ENCODE measurements at places on chromosomes 2 and 18.
A peak's percentile ranks its signal among the peaks of the same experiment; 100 is the strongest.

DNA sequence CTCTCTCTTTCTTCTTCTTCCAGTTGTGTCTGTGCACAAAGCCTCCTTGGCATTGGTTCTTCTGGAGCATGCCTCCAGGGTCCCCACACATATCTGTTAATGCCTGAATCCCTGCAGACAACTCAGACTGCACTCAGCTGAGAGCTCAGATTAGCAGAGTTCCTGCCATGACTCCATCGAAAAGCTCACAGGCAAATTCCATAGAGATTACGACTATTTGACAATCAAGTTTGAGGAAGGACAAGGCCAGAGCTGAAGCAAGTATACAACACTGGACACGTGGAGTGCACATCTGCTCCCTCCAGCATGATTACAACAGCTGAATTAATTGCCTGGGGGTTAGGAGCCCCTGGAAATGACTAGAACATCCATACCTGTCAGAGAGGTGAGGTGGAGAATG is 190.7 kb downstream of the INSIG2 start:
- DNase-seq: no peak

DNA sequence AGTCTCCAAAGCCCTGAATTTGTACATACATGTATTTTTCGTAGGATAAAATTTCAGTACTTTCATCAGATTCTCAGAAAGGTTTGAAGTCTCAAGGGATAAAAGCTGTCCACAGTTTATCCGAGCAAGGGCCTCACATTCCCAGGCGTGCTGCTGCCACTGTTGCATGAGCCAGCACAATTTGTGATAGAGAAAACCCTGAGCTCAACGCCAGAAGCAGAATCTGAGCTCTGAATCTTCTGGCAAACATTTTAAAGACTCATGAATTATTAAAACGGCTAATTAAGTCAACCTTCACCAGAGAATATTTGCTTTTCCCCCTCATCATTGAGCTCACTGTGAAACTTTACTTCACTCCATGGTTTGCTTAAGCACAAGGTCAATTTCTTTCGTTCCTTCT is 38.5 kb upstream of the STPG4 start:
- DNase-seq: no peak

DNA sequence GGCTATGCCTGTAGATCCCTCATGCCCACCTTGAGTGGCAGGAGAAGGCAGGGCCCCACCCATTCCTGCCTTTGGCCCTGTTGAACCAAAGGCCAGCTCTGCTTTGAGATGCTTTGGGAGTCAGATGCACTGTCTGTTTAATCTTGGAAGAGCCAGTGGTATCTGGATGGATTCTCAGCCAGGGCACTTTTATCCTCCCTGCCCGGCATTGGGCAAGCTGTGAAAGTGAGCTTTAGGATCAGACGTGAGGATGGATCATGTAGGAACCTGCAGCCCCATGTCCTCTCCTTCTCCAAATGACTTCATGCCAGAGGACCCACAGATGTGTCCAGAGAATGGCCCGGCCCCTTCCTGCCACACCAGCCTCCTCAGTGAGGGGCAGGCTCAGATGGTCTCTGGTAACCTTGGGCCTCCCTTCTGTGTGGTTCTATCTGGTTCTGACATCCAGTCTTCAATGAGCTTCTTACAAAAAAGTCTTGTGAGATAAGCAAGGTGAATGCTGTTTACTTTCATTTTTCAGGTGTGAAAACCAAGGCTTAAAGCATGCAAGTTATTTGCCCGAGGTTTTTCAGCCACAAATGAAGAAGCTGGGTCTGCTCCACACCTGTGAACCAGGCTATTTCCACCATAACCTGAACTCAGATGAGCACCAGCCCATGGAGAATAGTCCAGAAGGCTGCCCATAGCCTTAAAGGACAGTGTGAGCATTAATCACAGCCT is 123.8 kb downstream of the KCTD1 start:
- no peak for DNase-seq

DNA sequence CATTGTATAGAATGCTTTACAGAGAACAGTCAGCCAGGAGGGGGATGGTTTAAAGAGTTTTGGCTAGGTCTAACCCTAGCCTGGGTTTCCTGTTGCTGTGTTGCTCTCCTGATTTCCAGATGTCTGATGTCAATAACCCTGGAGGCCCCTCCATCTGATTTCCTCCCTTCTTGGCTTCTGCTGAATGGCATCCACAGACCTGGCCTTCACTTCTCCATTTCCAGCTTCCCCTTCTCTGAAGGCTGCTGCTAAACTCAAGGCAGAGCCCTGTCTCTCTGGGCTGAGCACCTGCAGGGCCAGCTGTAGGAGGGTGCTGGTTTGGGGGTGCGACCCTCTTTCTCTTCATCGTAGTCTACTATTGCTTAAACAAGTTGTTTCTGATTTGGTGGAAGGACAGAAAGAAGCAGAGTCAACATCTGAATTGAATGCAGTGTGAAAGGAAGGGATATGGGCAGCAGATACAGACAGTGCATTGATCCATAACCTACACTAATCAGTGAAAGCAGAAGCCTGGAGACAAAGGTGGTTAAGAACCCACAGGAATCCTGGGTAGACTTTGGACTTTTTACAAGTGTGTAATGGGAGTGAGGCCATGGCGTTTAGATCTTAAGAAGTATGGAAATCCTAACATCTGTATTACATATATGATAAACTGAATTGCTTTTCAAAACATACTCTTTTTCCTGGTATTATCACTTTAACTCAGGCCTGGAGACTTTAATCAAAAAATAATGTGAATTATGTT is 153.6 kb downstream of the HRH4 start:
- DNase-seq: no peak

GRCh38 chr18:62341473-62341872 is 16.4 kb downstream of the TNFRSF11A start:
- no peak for DNase-seq

GRCh38 chr2:163252199-163252598 is 413.6 kb upstream of the KCNH7 start:
- no peak for DNase-seq

- DNase-seq: no peak
Observed at GRCh38 chr2:239466061-239466754, 65.4 kb upstream of the HDAC4 start.

DNA sequence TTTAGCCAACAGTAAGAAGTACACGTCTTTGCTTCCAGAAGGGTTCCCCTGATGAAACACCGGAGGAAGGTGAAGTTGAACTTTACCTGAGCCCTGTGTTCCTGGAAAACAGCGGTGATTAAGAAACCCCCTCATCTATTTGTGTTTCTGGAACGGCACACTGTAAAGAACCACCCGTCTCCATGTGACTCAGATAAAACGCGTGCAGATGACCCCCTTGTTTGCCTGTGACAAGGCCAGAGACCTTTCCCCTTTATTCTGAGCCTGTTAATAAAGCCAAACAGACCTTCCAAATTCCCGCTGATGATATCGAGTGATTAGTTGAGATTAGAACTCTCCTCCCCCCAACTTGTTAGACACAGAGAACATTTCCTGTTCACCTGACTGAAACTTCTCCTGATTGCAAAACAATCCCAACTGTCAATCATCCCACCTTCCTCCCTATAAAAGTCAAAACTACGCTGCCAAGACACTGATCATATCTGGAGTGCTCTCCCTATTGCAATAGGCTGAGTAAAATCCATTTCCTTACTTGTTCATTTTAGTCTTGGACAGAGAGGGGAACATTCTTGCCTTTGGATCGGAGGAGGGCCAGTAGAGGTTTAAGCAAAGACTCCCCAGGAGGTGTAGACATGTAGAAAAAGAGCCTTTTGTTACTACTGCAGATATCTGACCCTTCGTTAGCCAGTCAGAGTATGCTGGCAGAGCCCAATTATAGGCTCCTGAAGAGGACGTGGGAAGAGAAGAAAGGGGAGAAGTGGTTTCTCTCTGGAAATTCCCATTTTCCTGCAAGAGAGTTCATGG is 914 bp upstream of the IWS1 start:
- DNase-seq: peak; percentile 5

DNA sequence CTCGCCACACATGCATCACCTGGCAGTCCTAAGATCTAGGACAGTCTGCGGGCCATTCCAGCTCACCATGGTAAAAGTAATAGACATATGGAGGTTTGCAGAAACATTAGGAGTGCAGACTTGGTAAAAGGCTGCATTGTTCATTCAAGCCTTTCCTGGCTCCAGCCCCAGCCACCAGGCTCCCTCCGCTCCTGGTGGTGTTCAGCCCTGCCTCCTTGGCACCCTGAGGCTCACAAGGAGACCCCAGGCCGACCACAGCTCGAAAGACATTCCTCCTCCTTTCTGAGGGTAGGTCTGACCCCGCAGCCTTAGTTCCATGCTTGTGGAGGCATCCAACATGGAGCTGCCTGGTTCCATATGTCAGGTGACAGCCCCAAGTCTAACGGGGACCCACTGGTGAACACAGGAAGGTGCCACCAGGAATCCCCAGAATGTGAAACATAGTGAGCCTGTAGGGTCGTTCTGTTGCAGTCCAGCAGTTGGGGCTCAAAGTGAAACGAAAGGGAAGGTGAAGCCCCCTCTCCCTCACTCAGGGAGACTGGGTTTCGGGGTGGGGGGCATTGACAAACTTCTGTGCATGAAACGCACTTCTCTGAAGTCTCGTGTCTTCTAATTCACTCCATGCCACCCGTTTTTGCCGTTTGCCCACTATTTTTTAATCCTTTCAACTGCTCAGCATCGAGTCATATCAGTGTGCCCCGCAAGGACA is 5.0 kb upstream of the SP100 start:
- DNase-seq: no peak

DNA sequence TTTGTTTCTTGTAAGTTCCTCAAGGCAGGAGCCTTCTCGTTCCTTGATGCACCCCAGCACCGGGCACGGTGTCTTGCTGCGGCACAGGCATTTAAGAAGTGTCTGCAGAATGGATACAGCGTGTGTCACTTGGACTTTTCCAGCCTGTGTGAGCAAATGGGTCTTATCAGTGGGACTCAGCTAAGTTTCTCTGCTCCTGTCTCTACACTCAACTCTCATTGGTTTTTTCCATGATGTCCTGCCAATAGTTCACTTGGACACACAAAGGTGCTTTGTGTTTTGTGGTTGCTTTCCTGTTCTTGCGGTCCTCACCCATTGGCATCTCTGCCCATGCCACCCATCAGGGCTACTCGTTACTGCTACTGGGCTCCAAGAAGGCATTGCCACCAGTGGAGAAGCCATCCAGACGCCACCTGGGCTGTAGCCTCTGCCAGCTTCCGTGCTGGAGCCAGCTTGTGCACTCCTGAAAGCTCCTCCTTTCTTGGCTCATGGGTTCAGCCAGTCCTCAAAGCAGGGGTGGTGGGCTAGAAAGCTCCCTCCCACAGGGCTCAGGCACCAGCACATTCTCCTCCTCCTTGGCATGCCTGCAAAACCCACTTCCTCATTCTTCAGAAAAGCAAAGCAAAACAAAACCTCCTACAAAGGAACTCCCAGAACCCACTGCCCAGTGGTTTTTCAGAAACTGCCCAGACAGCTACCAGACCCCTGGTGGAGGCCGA is 41.4 kb downstream of the IL1R2 start:
- no peak for DNase-seq

- no peak for DNase-seq
Observed at GRCh38 chr18:46488471-46489213, 168.4 kb downstream of the LOXHD1 start.

DNA sequence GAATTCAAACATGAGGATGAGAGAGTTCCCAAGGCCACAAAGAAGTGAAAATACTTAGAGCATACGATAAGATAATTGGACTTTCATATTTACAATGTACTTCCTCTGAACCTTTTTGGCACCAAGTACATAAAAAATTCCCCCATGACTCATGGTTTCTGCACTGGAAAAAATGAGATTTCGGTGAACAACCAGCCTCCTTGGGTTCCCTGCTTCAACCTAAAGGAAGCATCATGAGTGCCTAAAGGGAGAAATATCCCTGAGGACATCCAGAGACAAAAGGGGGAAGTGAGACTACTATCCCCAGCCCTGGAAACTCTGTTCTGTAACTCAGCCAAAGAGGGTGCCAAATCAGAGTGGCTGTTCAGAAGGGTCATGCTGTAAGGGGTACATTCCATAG is 562.7 kb upstream of the SLC39A10 start:
- DNase-seq: no peak

DNA sequence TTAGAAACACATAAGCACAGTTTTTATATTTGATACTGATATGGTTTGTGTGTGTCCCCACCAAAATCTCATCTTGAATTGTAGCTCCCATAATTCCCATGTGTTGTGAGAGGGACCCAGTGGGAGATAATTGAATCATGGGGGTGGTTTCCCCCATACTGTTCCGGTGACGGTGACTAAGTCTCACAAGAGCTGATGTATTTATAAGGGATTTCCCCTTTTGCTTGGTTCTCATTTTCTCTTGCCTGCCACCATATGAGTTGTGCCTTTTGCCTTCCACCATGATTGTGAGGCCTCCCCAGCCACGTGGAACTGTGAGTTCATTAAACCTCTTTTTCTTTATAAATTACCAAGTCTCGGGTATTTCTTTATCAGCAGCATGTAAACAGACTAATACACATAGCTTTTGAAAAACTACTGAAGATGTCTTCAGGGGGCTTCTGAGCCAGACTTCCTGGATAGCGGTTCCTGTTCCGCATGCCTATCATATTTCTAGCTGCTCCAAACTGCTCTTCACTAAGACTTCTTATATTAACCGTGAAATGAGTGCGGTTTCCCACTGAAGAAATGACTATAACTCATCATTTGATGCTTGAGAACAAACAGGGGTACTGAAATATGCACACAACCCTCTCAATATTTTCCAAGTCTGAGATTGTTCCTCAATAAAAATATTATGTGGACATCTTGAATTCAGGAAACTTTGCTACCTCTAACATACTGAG is 75.8 kb downstream of the SPHKAP start:
- no peak for DNase-seq
